ENCODE measurements at places on chromosomes 16 and 17.

- DNase-seq = no peak
Observed at GRCh38 chr16:55834049-55834448, 1.2 kb upstream of the CES1 start.

DNA sequence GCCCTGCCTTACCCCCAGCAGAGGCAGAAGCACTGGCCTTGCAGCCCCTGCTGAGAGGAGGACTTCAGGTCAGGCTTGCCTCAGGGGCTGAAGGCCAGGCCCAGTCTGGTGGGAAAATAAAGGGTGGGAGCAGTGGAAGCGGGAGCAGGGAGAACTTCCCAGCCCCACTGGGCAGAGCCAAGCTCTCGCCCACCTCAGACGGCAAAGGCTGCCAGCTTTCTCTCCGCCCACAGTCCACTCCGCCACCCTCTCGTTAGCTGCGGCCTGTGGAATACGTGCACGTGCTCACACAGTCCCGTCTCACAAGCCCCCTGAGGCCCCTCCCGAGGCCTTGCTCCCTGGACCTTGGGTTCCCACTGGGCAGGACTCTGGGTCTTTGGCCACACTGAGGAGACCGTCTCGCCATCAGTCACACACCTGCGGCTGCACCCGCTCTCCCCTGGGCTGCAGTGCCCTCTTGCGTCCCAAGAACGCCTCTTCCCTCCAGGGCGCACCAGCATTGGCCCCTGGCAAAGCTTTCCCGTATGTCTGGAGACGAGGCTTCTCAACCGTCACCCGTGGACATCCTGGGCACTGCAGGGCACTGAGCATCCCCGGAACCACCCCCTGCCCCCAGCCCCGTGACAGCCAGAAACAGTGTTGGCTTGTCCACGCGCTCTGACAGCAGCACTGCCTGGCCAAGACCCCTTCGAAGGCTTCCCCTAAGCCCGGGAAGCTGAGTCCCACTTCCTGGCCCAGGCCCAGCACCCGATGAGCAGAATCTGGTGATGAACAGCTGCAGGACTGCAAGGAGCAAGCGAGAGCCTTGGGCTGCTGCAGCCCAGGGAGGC, 8.3 kb downstream of the MRPL28 start:
- peak; percentile 86 for DNase-seq

DNA sequence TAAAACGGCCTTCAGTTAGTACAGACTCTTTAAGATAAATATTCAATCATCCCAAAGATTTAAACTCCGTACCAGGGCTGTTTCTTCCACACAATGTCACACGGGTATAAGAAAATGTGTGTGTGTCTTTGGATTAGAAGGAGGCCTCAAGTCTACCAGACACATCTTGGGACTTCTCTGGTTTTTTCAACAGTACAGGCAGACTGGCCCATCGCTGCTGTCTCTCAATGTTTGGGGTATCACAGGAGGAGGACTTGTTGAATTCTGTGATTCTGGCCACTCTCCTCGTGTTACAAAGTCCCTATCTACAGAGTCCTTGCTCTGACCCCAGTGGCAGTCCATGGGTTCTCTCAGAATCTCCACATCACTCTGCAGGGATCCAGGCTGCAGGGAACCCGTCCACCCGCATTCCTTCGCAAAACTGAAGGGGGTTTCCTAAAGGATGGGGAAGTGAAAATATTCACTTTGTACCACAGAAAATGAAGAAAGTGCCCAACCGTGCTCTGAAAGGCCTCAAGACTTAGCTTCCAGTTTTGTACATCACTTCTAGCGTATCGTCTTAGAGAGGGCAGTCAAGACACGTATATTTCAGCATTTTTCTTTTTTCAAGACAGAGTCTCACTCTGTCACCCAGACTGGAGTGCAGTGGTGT, 373.2 kb downstream of the NPIPA8 start:
- DNase-seq = no peak

DNA sequence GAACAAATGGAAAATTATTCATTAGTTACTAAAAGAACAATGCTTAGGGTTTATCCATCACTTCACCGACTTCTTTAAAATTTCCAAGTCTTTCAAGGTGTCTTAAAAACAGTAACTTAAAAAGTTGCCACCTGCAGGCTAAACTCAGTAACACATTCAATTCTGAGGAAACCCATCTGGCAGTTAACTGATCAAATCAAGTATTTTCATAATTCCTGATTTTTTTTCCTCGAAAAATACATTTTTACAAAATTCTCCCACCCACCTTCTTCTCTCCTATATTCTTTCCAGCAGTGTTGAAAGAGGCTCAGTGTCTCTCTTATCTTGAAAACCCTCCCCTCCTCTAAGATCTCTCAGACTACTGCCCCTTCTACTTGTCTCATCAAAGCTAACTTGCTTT, 29.9 kb downstream of the PARN start:
- peak; percentile 37 for DNase-seq

GRCh38 chr17:49518346-49519078, 23.4 kb downstream of the NGFR start:
- no peak for DNase-seq

Measured in eye (tissue), 1 donor.